H1 (cell line): ENCODE measurements at places on chromosomes 4 and X. TPM values are rescaled to one million over a fixed set of nuclear protein-coding genes. Genes with fewer than 3 reads are reported as not detected.

DNA sequence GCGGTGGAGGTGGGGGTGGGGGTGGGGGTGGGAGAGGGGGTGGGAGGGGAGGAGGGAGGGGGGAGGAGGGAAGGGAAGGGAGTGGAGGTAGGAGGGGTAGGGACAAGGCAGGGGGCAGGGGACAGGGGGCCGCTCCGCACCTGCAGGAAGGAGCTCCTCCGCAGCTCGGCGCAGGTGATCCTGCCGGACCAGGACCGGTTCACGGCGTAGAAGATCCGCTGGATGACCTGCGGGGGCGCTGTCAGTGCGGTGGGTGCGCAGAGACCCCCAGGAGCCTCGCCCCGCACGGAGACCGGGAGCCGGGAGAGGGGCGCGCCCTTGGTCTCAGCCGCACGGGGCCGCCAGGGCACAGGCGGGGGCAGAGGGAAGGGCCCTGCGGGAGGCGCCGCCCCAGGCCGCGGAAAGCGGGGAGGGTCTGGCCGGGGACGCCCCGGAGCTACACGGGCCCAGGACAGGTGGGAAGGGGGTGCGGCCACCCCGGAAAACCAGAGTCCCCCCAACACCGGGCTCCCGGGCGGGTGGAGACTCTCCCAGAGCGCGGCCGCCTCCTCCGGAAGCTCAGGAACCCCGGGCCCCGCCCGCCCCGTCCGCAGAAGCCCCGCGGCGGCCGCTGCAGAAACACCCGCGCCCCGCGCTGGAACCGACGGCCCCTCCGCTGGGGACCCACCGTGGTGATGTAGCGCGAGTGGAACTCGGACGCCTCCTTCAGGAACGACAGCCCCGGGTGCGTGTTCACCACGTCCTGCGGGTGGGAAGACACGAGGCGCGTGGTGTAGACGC, 27.6 kb upstream of the GTPBP6 start:
- peaks cover 2% of the 10 kb centered on the region; the same call in 1 of the 2 replicates for H3K36me3 ChIP-seq
- no peaks in the 10 kb centered on the region for H3K4me1 ChIP-seq
- no peaks in the 10 kb centered on the region for H3K27me3 ChIP-seq
- no peak overlapping the region for H3K27ac ChIP-seq

DNA sequence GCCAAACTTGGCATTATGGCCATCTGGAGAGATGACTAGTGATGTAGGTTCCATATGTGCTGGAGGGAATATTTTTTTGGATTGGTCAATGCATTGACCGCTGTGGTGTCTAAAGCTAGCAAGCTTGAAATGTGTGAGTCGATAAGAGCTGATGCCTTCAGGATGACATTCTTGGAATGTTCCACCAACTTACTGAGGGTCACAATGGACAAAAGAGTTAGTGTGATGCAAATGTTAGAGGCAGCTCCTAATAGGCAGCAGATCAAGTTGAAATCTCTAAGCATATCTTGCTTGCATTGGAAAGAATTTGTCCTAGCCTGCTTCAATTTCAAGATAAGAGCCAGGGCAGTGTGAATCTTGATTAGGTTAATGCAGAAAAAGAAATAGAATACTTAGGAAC, 210.4 kb upstream of the AFF2 start:
- H3K4me1 ChIP-seq = peaks cover 5% of the 10 kb centered on the region; the same call in 1 of the 2 replicates
- no peaks in the 10 kb centered on the region for H3K27me3 ChIP-seq
- DNase-seq = no peak
- no peak overlapping the region; the same call in 1 of the 2 replicates for H3K27ac ChIP-seq
- no peaks in the 10 kb centered on the region for H3K36me3 ChIP-seq
- H3K4me3 ChIP-seq = no peak overlapping the region

- no peaks in the 10 kb centered on the region for H3K27me3 ChIP-seq
- no peak overlapping the region for H3K4me3 ChIP-seq
- no peaks in the 10 kb centered on the region for H3K36me3 ChIP-seq
- no peaks in the 10 kb centered on the region for H3K4me1 ChIP-seq
- DNase-seq = no peak
These were observed 117.9 kb downstream of the TBC1D19 start for GRCh38 chr4:26701786-26702227.

GRCh38 chrX:100829730-100830129, 9.5 kb downstream of the CSTF2 start:
- H3K4me3 ChIP-seq = no peak overlapping the region
- no peaks in the 10 kb centered on the region for H3K27me3 ChIP-seq
- no peak overlapping the region for H3K27ac ChIP-seq
- DNase-seq = no peak

GRCh38 chr4:99024481-99025275, 29.2 kb downstream of the METAP1 start:
- no peak overlapping the region for H3K4me3 ChIP-seq
- no peaks in the 10 kb centered on the region for H3K36me3 ChIP-seq
- H3K4me1 ChIP-seq = peaks cover 6% of the 10 kb centered on the region

- H3K27me3 ChIP-seq = no peaks in the 10 kb centered on the region
- H3K27ac ChIP-seq = no peak overlapping the region
- H3K4me1 ChIP-seq = no peaks in the 10 kb centered on the region
- DNase-seq = no peak
These were observed 129.7 kb downstream of the PPA2 start for GRCh38 chr4:105344141-105344540.

GRCh38 chrX:13666836-13667235, 13.9 kb downstream of the TCEANC start:
- H3K27ac ChIP-seq = no peak overlapping the region
- peaks cover 3% of the 10 kb centered on the region; the same call in 1 of the 2 replicates for H3K36me3 ChIP-seq
- no peak for DNase-seq
- H3K27me3 ChIP-seq = no peaks in the 10 kb centered on the region
- no peak overlapping the region for H3K4me3 ChIP-seq

DNA sequence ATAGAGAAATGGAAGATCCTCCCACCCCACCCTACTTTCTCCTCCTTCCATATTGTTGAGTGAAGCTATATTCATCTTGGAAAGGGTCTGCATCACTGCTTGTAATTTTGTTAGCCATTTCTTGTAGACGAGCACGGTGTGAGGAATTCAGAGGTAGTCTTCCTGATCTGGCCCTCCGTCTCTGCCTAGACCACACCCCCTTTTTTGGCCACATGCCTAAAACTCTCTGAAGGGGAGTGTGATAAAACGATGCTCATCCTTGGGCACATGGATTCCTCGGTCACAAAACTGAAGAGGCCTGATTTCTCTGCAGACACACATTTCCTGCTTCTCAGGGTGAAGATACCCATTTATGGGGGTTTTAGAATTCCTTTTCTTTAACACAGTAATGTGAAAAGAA, 182.8 kb downstream of the LARP7 start:
- no peak for DNase-seq
- no peak overlapping the region for H3K4me3 ChIP-seq
- no peaks in the 10 kb centered on the region for H3K27me3 ChIP-seq
- H3K36me3 ChIP-seq = no peaks in the 10 kb centered on the region; the same call in none of the 2 replicates
- no peak overlapping the region for H3K27ac ChIP-seq

DNA sequence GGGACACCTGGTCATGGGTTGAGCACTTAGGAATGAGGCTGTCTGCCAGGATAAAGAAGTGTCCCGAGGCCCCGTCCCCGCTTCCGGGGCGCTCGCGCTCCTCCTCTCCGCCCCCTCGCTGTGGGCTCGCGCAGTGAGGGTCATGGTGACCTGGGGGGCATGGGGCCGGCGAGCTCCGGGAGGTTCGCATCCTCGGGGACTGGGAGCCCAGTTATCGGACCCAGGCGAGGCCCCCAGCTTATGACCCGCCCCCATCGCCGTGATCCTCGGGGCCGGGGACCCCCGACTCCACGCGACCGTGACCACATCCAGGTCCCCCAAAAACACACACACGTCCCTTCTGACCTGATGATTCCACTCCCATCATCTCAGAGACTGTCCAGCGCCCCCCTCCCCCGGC, 35.3 kb upstream of the SRPX start:
- no peaks in the 10 kb centered on the region for H3K36me3 ChIP-seq
- no peak overlapping the region for H3K27ac ChIP-seq
- H3K4me1 ChIP-seq = no peaks in the 10 kb centered on the region
- H3K4me3 ChIP-seq = no peak overlapping the region
- no peaks in the 10 kb centered on the region for H3K27me3 ChIP-seq

GRCh38 chr4:152529880-152530279, 6.0 kb downstream of the FBXW7 start:
- H3K4me1 ChIP-seq = no peaks in the 10 kb centered on the region
- H3K27ac ChIP-seq = no peak overlapping the region
- no peaks in the 10 kb centered on the region for H3K27me3 ChIP-seq
- H3K36me3 ChIP-seq = no peaks in the 10 kb centered on the region

GRCh38 chrX:53287493-53288138, 6.2 kb upstream of the IQSEC2 start:
- no peak overlapping the region for H3K4me3 ChIP-seq
- DNase-seq = no peak
- H3K27ac ChIP-seq = no peak overlapping the region

DNA sequence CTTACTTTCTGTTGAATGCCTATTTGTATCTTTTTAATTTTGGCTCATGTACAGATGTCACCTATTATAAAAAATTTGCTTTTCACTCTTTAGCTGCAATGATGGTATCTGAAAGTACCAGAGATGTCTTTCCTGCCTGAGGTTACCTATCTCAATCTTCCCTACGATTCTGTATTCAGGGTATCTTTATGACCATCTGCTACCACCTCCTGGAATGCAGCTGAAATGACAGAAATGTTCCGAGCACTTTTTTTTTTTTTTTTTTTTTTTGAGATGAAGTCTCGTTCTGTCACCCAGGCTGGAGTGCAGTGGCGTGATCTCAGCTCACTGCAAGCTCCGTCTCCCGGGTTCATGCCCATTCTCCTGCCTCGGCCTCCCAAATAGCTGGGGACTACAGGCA, 136.4 kb downstream of the REPS2 start:
- H3K4me1 ChIP-seq = no peaks in the 10 kb centered on the region
- no peak overlapping the region for H3K27ac ChIP-seq
- DNase-seq = no peak
- no peaks in the 10 kb centered on the region for H3K36me3 ChIP-seq
- no peaks in the 10 kb centered on the region for H3K27me3 ChIP-seq
- H3K4me3 ChIP-seq = no peak overlapping the region

- H3K27me3 ChIP-seq = no peaks in the 10 kb centered on the region
- DNase-seq = no peak
- H3K4me1 ChIP-seq = peaks cover 21% of the 10 kb centered on the region
- no peak overlapping the region for H3K27ac ChIP-seq
- no peaks in the 10 kb centered on the region for H3K36me3 ChIP-seq
These were observed 36.7 kb upstream of the TLR3 start for GRCh38 chr4:186032259-186032658.

F8A3 gene
- 0.60 TPM in 1 of 2 replicates, not detected in the other for total RNA-seq

ADRA2C gene
- 13.8 and 14.8 TPM in 2 replicates for total RNA-seq
